ENCODE measurements at places on chromosomes 12 and 14.

DNA sequence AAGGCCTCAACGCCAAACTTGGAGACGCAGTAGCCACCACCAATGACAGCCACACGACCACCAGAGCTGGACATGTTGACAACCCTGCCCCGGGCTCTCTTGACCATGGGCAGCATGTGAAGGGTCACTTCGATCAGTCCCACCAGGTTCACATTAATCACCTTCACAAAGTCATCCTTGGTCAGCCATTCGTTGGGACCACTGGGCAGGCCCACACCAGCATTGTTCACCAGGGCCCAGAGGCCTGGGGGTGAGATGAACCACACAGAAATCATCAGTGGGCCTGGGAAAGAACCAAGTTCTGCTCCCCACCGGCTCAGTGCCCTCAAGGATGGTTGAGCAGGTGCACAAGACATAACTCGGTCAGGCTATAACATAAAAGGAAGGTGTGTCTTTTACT lies 4.0 kb downstream of the SDR9C7 start:
- DNase-seq = no peak

- DNase-seq = no peak
These were observed 4.3 kb downstream of the ARL6IP4 start for GRCh38 chr12:122984612-122985337.

GRCh38 chr12:18861287-18861858 lies 123.5 kb downstream of the CAPZA3 start:
- DNase-seq = no peak

DNA sequence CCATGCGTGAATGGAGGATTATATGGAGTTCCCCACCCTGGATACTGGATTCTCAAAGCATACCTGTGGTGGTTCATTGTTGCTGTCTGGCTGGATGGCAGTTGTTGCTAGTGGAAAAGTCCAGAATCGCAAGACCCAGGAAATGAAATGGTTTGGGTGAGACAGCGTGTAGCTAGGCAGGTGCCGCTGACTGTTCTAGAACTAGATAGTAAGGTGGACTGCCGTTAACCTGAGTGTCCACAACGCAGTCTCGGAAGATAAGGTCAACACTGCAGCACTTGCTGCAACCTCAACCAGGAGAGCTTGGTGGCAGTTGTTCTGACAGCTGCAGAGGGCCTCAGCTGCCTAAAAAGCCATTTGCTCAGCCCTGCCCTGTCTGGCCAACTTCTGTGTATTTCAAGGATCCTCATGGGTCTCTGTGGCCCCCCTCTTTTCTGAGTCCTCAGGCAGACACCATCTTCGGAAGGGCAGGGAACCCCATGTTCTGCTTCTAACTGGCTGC lies 15.5 kb upstream of the IRF2BPL start:
- DNase-seq = no peak

DNA sequence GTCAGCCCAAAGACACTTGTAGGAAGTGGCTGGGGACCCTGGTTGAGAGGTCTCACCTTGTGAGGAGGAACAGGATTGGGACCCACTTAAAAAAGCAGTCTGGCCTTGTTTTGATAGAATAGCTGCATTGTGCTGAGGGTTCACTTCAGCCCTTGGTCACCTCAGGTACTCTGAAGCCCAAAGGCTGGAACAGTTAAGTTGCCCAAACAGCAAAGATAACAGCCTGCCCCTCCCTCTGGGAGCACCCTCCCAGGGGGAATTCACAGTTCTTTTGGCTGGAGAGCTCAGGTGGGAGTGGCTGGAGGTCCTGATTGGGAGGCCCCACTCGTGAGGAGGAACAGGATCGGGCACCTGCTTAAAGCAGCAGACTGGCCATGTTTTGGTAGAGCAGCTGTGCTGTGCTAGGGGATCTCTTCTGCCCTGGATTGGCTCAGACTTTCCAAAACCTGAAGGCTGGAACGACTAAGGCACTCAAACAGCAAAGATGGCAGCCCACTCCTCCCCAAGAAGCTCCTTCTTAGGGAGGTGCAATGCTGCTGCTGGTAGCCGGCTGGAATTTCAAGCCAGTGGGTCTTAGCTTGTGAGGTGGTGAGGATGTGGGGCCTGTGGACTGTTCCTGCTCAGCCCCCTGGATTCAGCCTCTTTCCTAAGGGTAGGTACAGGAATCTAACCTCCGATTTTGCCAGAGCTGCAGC lies 143.8 kb upstream of the SLC38A2 start:
- DNase-seq = no peak

GRCh38 chr12:91935296-91935695 lies 210.3 kb downstream of the BTG1 start:
- DNase-seq = no peak

GRCh38 chr14:68797121-68797670 lies 4.3 kb upstream of the ZFP36L1 start:
- no peak for DNase-seq

All from cerebellar nuclear complex (tissue), 1 donor.